ENCODE measurements at places on chromosomes 6 and 20. TPM values are rescaled to one million over a fixed set of nuclear protein-coding genes. Genes with fewer than 3 reads are reported as not detected.

DNA sequence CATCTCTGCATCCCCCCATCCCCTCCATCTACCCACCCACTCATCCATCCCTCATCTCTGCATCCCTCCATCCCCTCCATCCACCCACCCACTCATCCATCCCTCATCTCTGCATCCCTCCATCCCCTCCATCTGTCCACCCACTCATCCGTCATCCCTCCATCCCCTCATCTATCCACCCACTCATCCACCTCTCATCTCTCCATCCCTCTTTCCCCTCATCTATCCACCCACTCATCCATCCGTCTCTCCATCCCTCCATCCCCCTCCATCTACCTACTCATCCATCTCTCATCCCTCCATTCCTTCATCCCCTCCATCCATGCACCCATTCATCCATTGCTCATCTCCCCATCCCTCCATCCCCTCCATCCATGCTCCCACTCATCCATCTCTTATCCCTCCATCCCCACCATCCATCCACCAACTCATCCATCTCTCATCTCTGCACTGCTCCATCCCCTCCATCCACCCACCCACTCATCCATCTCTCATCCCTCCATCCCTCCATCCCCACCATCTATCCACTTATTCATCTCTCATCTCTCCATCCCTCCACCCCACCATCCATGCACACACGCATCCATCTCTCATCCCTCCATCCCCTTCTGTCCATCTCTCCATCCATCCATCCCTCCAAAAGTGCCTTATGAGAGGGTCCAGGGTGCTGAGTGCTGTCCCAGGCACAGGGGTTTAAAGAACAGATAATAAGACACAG is 51.4 kb downstream of the WDR27 start:
- no peak for DNase-seq

DNA sequence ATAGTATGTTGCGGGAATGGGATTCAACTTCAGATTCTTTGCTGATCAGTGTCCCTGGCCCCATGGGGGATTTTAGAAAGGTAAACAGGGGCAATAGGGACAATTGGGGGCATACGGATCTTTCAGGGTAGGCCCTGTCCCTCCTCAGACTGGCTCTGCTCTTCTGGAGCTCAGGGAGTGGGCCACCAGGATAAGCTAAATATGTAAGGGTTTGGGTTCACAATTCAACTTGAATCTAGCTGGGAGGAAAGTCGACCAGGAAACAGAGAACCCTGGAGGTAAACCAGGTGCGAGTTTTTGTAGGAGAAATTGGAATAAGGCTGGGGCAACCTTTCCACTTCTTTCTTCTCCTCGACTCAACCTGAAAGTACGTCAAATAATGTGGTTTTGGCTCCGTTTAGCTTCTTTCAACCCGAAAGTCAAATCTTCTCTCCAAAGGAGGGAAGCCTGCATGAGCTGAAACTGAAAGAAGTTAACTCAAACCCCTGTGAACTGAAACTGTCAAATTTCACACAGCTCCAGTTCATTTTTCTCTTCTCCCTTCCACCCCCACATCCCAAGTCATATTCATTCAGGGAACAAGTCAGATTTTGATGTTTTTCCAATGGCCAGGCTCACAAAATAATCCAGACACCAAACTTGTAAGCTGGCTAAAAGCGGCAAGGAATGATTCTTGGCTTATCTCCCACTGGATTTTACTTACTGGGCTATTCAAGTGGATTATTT is 278.2 kb downstream of the CLIC5 start:
- no peak for DNase-seq

SLC22A3 gene
- not detected for total RNA-seq

DNA sequence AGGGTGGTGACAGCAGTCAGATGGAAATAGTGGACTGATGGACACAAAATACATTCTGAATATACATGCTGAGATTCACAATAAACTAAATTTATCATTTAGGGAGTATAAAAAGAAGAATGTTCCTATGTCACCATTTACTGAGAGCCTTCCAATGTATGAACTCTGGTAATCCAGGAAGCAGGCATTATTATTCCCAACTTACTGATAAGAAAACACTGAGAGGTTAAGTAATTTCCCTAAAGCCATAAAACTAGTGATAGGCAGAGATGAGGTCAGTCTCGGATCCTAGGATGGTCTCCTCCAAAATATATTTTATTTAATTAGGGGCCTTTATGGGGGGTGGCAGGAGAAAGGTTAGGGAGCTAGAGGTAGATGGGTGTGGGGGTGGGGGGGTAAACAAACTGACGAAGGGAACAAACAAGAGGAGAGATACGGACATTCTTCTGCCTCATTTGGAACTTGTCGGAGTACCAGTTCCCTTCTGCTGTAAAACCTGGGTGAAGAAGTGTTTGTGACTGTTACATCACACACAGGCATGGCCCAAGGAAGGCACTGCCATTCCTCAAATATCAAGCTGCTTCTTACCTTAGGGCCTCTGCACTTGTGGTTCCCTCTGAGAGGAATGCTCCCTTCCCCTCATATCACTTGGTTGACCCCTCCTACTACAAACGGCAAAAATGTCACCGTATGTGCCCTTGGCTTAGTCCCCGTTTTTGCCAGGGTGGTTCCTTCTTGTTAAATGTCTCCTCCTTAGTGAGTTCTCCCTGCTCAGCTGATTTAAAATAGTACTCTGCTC is 6.7 kb downstream of the SAYSD1 start:
- DNase-seq = no peak

GRCh38 chr6:15227827-15228318 is 18.0 kb upstream of the JARID2 start:
- DNase-seq = no peak

- no peak for DNase-seq
These were observed 47.5 kb upstream of the ADGRF5 start for GRCh38 chr6:46969206-46969605.

- DNase-seq = no peak
These were observed 680.5 kb downstream of the QKI start for GRCh38 chr6:164095056-164095455.

DNA sequence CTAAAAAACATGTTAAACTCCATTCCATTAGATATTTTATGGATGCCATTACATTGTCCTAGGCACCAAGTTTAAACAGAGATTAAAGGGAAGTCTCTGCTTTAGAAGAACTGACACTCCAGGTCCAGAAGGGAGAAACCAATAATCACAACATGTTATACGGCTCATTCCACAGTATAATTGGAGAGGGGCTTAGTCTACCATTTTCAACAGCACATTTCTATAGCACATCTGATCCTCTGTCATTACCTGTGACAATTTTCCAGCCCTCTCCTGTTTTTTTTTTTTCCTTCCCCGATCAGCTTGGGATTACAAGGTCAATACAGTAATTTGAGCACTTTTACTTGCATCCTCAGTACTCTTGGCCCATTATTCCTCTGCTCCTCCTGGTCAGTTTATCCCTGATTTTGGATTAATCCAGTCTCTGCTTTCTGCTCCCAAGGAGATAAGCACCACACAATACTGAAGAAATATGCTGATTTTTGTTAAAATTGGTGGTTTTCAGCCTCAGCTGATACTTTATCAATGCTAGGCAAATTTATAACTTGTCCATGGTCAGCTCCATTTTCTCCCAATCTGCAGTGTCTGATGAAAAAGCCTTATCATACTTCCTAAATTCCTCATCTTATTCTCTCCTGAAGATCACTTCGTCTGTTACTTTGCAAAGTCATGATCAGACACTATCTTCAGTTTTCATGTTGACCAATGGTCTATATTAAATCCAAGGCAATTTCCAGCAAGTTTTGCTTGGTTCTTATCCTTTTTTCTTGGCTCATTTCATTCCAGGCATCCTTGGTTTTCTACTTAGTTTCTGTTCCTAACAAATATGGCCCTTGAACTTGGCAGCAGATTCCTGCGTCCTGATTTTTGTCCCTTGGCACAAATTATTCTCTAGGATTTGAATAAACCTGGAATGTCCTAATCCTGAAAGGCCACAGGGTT is 30.8 kb upstream of the SYNCRIP start:
- no peak for DNase-seq

HDGFL1 gene
- not detected for total RNA-seq

MCCD1 gene
- total RNA-seq = not detected

DNA sequence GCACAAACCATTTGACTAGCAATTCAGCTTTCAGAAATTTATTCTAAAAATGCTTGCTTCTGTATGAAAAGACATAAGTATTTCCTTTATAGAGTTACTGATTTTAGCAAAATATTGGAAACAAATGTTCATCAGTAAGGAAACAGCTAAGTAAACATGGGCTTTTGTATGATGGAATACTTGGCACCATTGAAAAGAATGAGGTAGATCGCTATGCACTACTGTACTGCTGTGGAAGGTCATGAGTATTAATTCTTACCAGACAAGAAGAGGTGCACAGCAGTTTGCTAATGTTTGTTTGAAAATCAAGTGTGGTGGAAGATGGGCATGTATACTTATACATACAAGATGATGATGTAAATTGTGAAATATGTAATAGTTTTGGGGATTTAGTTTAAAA is 73.0 kb downstream of the FARS2 start:
- no peak for DNase-seq

- DNase-seq = no peak
These were observed 672.8 kb downstream of the KIF16B start for GRCh38 chr20:15900443-15900842.

Data from natural killer cell (primary cell).